ENCODE measurements at places on chromosomes 2 and 18. TPM values are rescaled to one million over a fixed set of nuclear protein-coding genes. Genes with fewer than 3 reads are reported as not detected.

GRCh38 chr2:75632091-75632701 is 14.4 kb upstream of the MRPL19 start:
- DNase-seq, result no peak

DNA sequence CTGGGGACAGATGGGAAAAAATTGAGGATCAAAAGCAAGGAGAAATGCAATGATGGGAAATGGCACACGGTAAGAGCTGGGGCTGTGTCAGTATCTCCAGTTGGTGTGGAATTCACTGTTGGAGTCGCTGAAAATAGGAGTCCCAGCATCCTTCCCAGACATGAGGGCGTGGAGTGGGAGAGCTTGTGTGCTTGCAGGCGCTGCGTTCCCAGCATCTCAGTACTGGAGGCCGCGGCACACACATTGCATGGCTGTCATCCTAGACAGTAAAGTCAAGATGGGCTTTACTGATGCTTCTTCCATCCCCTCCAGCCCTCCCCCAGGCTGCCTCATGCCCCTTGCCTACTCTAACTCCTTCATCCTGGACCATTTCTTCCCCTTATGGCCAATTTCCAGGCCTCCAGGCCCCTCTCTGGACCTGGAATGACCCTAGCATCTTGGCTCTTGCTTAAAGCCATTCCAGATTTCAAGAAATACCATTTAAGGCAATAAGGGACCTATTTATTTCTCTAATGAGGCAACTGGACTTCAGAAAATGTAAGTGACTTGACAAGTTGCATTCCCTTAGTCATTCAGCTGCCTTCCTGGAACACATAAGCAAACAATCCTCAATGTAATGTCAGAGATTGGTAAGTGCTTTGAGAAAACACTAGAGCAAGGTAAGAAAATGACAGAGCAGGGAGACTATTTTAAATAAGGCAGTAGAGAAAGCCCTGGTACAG is 70.5 kb upstream of the TTC39C start:
- no peak for DNase-seq

DNA sequence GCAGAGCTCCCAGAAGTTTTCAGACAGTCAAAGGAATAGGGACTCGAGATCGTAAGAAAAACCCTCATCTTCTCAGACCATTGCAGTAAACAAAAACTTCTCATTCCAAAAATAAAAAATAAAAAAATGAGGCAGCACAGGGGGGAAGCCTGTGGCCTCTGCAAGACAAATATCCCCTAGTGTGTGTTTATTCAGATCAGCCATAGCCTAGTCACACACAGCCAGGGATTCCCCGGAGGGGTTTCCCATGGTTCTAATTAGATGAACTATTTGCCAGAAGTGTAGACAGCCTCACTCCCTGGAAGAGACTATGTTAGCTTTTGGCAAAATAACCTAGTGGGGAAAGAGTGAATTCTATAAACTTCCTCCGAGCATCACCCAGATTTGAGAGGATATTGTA is 122.9 kb upstream of the KLF7 start:
- no peak for DNase-seq

GNLY gene
- 0.76 TPM for total RNA-seq

C2orf80 gene
- not detected for total RNA-seq

- DNase-seq, result no peak
These were observed 200.9 kb upstream of the MEIS1 start for GRCh38 chr2:66233981-66234380.

DNA sequence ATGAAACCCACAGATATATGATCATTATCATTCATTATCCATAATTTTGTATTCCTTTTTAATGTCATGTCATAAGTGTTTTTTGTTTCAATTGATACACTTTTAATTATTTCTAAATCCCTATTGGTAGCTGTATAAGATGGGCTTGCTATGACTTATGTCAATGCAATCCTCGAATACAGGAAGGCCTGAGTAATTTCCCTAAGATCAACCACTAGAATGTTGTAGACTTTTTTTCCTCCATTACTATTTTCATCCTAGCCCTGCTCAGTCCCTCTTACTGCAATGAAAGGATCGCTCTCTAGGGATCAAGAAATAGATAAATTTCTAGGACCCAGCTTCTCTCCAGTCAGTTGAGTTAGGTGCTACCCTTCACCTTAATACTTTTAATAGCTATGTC is 186.3 kb downstream of the KCNE4 start:
- no peak for DNase-seq

LGALSL gene
- total RNA-seq, result 6.1 TPM

Measured in pancreas (tissue), 10 donors.